Activated naive CD8-positive, alpha-beta T cell treated with anti-CD3 and anti-CD28 coated beads for 36 hours (primary cell): ENCODE measurements at places on chromosomes 4 and X. TPM values are rescaled to one million over a fixed set of nuclear protein-coding genes. Genes with fewer than 3 reads are reported as not detected.

IRS4 gene
- not detected for total RNA-seq

GLUD2 gene
- total RNA-seq = 0.21 TPM

PPARGC1A gene
- not detected for total RNA-seq

GRCh38 chrX:44619039-44619438 is 76.4 kb upstream of the FUNDC1 start:
- no peak for DNase-seq

GRCh38 chrX:44456685-44457084 is 86.0 kb downstream of the FUNDC1 start:
- no peak for DNase-seq

DNA sequence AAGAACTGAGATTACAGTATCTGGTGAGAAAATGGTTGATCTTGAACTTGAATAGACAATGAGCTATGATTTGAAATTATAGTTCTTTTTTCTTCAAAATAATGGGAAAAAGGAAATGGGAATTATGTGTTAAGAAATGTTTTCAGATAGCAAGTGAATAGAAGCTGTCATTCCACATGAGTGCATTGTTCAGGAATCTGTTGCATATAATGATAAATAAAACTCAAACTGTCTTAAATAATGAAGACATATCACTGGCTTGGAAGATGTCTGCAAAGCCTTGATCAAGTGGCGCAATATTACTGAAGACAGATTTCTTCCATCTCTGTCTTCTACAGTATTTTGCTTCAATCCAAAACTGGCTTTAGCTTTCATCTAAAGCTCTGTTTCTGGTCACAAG is 479.3 kb upstream of the ZFP42 start:
- no peak for DNase-seq

- DNase-seq = no peak
Observed at GRCh38 chr4:18869166-18869565, 847.6 kb upstream of the LCORL start.

DNA sequence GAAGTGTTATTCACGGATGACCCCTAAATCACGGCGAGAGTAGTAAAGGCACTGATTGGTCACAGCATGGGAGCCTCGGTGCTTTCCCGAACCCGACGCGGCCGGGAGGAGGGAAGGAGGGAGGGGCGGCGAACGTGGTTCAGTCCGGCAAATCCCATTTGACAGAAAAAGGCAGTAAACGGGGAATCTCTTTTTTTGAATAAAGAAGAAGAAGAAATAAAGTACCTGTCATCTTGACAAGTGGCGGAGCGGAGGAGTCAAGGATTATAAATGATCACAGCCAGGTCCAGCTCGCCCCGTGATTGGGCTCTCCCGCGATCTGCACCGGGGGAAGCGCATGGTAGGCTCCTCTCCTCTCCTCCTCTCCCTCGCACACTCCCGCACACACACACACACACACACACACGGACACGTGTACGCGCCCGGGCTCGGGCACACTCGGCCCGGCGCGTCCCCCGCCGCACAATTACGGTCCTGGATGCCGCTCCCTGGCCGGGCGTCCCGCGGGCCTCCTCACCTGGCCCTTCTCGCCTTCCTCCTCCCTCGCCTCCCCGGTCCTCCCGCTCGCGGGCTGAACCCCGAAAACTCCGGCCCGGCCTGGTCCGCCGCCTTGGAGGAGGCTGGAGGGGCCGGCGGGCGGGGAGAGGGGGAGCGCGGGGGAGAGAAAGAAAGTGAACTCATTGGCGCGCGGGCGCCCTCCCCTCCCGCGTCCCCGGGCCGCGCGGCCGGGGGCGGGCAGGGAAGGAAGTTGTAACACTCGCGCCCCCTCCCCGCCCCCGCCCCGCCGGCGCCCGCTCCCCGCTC is 99.2 kb upstream of the TENM3 start:
- DNase-seq = no peak

DNA sequence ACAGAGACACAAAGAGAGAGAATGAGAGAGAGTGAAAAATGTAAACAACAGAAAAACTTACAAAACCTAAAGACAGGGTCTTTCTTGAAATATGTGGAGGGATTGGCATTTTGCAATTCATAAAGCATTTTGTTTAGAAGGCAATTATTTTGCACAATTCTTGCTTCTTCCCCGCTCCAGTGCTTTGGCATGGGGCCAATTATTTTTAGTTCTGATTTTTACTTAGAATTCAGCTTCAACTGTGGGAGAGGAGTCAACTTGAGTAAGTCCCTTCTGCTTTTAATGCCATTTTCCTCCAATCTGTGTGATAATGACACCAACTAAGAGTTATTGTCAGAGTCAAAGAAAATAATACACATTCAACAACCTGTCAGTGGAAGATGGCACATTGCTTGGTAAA is 1051.9 kb downstream of the NLGN4X start:
- DNase-seq = no peak

DNA sequence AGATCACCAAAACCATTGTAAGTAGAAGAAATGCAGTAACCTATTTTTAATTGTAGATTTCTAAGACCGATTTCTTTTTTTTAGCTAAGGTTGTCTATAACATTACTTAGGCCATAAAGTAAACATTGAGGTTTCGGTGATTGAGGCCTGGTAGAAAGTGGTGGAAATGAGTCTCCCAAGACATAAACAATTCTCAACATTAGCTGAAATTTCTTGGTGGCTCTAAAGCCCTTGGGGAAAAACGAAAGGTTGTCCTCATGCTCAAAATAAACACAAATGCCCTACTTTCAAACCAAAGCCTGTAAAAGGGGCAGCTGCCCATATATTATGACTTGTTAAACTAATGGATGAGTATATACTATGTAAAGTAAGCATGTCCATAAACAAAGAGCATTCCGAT is 98.8 kb downstream of the SCFD2 start:
- no peak for DNase-seq

DNA sequence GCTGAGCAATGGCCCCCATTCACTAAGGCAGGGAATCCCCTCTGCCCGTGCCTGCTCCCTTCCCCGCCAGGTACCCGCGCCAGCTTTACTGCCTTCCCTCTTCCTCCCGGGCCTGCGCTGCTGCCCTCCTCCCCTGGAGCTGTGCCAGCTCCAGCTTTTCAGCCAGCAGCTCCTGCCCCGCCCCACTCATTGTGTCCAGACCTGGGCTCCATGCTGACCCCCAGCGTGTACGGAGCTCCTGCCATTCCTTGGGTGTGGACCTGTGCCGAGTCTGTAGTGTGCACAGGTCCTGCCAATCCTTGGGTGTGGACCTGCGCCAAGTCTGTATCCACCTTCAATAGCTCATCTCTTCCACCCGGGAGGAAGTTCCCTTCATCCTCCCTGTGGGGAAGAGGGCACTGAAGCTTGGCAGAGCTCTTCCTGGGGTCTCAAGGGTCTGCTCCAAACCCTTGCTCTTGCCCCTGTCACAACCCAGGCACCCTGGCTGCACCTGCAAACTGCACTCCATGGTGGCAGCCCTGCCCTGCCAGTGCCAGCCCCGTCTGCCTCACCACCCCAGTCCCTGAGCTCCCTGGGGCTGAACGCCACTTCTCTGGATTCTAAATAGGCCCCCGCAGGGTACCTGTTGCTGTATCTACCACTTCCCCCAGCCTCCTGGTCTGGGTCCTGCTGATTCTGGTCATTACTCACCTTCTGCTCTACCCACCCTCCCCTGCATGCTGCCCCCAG is 63.9 kb downstream of the TRMT44 start:
- DNase-seq = no peak

DNA sequence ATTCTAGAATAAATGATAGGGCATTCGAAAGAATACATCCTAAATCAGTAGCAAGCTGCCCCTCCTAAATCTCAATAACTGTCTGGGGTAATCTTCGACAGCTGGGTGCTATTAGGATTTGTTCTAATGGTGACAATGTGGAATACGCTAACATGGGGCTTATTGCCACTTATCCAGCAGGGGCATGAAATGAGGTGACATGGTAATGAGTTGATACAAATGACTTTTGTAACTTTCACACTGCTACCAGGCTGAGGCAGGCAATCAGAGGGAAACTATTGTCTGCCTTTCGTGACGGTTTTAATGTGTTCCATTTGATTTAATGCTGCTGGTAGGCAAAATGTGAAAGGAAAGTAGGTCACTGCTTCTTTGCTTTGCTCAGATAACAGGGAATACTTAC is 1047.4 kb upstream of the PABPC4L start:
- no peak for DNase-seq

- peak; percentile 74 for DNase-seq
Observed at GRCh38 chrX:39874202-39874816, 223.4 kb downstream of the BCOR start.

- peak; percentile 8 for DNase-seq
Observed at GRCh38 chr4:56129431-56129861, 180.7 kb downstream of the CEP135 start.

- DNase-seq = no peak
Observed at GRCh38 chrX:14228611-14229010, 198.9 kb upstream of the GEMIN8 start.

- DNase-seq = no peak
Observed at GRCh38 chrX:18026166-18026565, 165.1 kb upstream of the RAI2 start.

DNA sequence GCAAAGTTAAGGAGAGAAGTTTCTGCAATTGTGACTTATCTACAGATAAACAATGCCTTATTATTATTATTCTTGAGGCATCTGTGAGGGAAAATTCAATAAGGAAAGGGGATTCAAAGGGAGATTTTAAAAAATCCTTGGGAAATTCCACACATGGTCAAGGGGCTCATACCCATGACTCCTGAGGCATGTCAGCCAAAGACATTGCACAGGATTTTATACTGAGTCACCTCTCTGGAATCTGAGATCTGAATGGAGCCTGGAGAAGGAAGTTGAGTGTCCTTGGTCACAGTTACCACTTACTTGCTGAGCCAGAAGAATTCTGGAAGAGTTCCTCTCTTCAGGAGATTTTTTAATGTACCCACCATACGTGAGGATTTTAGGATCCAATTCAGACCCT is 14.4 kb upstream of the CXCL8 start:
- DNase-seq = no peak
